ENCODE measurements at places on chromosomes 1 and 21. TPM values are rescaled to one million over a fixed set of nuclear protein-coding genes. Genes with fewer than 3 reads are reported as not detected.

- DNase-seq = no peak
- no peaks in the 10 kb centered on the region for H3K4me1 ChIP-seq
- peaks cover 2% of the 10 kb centered on the region for H3K27me3 ChIP-seq
- no peak overlapping the region for H3K27ac ChIP-seq
Observed at GRCh38 chr1:172468296-172468695, 24.4 kb upstream of the PIGC start.

DNA sequence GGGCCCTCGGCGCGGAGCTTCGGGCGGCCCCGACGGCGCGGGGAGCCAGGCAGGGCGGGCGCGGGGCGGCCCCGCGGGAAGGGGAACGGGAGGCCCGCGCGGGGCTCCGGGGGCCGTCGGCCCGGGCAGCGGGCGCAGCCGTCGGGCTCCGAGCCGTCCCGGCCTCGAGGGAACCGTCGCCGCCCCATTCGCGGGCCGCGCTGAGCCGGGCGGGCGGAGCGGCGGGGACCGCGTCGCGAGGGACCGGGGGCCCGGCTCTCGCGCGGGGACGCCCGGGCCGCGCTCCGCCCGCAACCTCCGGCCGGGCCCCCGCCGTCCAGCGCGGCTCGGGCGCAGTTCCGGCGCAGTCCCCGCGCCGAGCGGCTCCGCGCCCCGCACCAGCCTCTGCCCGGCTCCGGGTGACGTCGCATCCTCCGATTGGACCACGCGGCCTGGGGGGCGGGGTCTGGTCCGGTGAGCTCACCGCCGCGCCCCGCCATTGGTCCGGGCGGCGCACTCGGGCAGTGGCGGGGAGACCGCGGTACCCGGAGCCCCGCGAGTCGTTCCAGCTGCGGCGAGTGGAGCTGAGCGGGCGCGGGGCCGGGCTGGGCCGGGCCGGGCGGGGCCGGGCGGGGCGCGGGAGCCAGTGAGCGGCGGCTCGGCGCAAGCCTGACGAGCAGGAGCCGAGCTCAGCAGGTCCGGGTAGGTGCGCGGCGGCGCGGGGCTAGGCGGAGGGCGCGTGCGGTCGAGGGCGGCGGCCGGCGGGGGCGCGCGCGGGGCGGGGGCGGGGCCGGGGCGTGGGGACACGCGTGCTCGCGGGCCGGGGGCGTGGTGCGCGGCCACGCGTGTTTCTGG is 66.7 kb upstream of the VAMP3 start:
- no peaks in the 10 kb centered on the region for H3K36me3 ChIP-seq
- DNase-seq = peak; percentile 93
- peaks cover 27% of the 10 kb centered on the region for H3K4me1 ChIP-seq
- H3K27me3 ChIP-seq = peaks cover 40% of the 10 kb centered on the region
- H3K27ac ChIP-seq = no peak overlapping the region

DNA sequence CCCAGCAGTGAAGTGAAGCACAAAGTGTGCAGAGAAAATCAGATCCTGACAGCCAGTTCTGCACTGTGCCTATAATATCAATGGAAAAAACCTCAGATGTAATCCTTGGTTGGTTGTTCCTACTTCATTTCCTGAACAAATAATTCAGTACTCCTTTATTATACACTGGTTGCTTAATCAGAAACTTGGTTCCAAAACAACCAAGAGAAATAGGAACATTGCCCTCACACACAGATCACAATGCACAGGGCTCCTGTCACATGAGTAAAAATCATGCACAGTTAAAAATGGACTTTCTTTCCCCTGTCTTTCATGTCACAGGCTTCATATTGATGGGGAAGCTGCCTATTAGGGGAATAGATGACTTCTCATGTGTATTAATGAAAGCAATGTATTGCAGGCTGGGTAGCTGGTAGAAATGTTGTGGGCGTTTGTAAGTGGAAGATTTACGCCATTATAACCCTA is 9.7 kb downstream of the DNASE2B start:
- no peaks in the 10 kb centered on the region for H3K36me3 ChIP-seq
- H3K4me3 ChIP-seq = no peak overlapping the region
- H3K4me1 ChIP-seq = no peaks in the 10 kb centered on the region
- H3K27ac ChIP-seq = no peak overlapping the region
- DNase-seq = no peak
- H3K27me3 ChIP-seq = no peaks in the 10 kb centered on the region

DNA sequence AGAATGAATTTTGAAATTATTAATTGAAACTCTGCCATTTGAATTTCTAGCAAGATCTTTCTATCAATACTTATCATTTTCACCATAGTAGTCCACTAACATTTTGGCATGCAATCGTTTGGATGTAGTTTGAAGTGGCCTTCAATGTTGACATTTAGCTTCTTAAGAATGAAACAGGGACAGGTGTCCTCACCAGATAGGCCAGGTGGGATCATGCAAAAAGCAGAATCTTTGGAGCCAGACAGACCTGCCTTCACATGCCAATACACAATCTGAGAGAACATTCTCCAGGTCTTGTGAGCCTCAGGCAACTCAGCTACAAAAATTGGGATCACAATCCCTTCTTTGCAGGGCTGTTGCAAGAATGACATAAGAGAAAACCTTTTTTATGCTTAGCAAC is 18.3 kb upstream of the HSPA13 start:
- no peaks in the 10 kb centered on the region for H3K4me1 ChIP-seq
- no peak overlapping the region for H3K4me3 ChIP-seq
- H3K27me3 ChIP-seq = no peaks in the 10 kb centered on the region

DAB1 gene
- total RNA-seq = 0.16 TPM

RO60 gene
- 67.5 TPM for total RNA-seq

S1PR1 gene
- 292 TPM for total RNA-seq

OR2M3 gene
- not detected for total RNA-seq

RNU1-3 gene
- 3,916 TPM for total RNA-seq
